NAMALWA (cell line): ENCODE measurements at places on chromosomes 6 and 20.
A peak's percentile ranks its signal among the peaks of the same experiment; 100 is the strongest.

GRCh38 chr6:161903584-161904212 lies 629.8 kb upstream of the AGPAT4 start:
- DNase-seq, result no peak

GRCh38 chr6:3162565-3163247 lies 5.4 kb upstream of the TUBB2A start:
- DNase-seq, result peak; percentile 64

GRCh38 chr6:98905759-98906158 lies 42.0 kb downstream of the FBXL4 start:
- no peak for DNase-seq

GRCh38 chr6:6943421-6943820 lies 164.3 kb upstream of the RREB1 start:
- no peak for DNase-seq

- DNase-seq, result no peak
Measured at GRCh38 chr20:60170116-60170515, 211.9 kb downstream of the CDH26 start.
